ENCODE measurements at places on chromosomes 4 and X. TPM values are rescaled to one million over a fixed set of nuclear protein-coding genes. Genes with fewer than 3 reads are reported as not detected.

CXorf49 gene
- total RNA-seq = not detected

DNA sequence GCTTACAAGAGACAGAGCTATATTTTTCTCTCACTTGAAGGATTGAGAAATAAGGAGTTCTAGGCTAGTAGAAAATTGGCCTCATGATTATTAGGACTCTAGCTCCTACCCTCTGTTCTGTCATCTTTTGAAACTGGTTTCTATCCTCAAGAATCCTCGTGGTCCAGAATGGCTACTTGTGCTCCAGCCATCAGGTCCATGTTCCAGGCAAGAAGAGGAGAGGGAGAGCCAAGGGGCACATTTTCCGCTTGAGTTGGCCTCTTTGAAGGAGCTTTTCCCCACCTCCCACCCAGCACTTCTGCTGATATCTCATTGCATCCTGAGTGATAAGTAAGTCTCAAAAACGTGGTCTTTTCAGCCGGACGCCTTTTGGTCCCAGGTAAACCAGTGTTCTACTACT lies 7.2 kb upstream of the SORBS2 start:
- no peak for DNase-seq

DNA sequence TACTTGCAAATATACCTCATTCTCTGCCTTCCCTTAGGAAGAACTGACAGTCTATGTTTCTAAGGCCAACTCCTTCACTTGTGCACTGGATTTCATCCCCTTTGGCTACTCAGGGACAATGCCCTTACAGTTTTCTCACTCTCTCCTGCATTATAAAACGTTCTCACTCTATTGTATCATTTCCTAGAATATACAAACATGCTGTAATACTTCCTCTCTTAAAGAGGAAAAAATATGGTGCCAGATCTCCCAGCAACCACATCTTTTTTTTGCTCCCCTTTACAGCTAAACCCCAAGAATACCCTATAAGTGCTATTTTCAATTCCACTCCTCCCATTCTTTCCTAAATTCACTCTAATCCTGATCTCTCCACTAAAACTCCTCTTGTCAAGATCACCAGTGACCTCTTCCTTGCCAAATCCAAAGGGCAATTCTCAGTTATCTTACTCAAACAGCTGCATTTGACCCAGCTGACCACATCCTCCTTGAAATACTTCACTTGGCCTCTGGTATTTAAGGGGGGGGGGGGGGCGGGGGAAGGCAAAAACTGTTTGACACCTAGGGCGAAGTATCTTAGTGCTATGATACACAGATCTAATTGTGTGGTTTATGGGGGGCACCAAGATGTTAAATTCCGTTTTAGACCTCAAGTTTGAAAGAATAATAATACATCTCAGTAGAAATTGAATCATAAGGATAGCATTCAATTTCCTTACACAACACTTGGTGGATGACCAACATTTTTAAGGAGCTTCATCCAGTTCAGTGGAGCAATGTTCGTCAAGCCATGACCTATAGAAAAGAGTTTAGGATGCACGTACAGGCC lies 1.6 kb downstream of the RCHY1 start:
- peak; percentile 81 for DNase-seq

DNA sequence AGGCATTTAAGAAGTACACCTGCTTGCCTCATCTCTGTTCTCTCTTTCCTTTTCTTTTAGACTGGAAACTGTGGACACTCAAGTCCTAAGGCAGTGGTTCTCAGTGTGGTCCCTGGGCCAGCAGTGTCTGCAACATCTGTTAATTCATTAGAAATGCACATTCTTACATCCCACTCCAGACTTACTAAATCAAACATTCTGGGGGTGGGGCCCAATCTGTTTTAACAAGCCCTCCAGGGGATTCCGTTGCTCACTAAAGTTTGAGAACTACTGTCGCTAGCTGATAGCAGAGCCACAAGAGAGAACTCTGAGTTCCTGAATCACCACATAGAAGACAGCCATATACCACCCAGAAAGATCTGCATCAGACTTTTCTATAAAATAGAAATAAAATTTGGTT lies 430.6 kb downstream of the BCOR start:
- no peak for DNase-seq

GRCh38 chr4:143355540-143356217 lies 19.0 kb downstream of the GAB1 start:
- DNase-seq = peak; percentile 63

DNA sequence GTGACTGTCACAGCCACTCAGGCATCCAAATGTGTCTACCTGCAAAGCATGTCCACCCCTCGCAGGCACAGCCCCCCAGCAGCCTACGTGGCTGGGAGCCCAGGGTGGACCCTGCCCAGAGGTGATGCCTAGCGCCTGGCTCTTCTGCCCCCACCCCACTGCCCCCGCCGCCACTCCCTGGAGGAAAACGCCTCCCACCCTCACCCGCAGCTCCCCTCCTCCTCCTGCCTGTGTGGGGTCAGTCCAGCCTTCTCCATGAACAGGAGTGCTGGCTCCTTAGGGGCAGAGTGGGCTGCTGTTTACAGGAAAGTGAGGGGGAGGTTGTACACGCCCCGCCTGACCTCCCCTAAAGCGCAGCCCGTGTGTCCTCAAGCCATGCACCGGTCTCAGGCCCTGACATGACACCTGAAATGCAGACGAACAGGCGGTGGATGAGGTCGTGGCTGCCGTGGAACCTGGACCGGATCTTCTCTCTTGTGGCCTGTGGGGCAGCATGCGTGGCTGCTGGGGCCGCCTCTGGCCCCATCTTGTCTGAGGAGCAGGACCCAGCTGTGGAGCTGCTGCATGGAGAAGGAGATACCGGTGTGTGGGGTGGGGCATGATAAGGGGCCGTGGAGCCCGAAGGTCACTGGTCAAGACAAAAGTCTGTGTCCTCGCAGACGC lies 11.9 kb upstream of the MXD4 start:
- DNase-seq = no peak

Data from fibroblast of villous mesenchyme (primary cell).